NCI-H69 (cell line): ENCODE measurements at places on chromosomes 6 and 20.

DNA sequence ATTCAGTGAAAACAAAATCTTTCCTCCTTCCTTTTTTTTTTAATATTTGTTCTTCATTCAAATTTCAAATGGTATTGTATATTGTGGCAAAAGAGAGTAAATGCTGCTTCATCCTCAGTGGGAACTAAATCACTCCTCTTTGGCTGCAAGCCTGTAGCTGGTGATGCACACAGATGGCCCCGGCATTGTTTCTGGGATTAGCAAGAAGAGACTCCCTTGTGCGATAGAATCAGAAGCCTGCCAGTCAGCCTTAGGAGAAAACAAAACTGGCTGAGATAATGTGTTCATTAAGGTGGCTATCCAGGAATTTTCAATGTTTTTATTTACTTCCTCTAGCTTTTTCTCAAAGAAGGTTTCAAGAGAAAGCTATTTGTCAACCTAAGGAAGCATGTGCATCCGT is 20.7 kb upstream of the ELOVL2 start:
- DNase-seq: peak; percentile 40

GRCh38 chr20:50632701-50633100 is 58.6 kb downstream of the RIPOR3 start:
- DNase-seq: no peak

GRCh38 chr6:46338131-46338530 is 153.1 kb downstream of the RCAN2 start:
- no peak for DNase-seq

- DNase-seq: no peak
These were observed 261.8 kb downstream of the ADGB start for GRCh38 chr6:146860583-146860982.
